ENCODE measurements at places on chromosomes 3 and 15.

- no peak for DNase-seq
Measured at GRCh38 chr3:49500205-49500731, 30.2 kb downstream of the DAG1 start.

- no peak for DNase-seq
Measured at GRCh38 chr3:23735062-23735461, 70.7 kb upstream of the UBE2E1 start.

DNA sequence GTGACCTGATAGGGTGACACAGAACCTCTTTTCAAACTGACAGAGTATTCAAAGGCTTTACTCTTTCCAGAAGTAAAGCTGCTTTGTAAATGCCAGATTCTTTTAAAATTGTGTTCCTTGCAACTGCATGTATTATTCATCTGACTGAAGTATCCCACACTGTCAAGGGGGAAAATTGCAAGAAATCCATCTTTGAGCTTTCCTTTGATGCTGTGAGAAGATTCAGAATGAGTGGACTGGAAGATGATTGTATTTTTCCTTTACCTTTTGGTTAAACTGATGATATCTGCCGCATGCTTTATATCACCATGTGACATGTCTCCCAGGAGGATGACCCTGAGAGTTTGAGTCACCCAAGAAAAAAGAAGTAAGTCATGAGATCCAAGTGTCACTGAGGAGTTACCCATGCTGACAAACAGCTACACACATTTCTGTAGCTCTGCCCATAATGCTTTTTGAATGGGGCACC, 250.8 kb upstream of the CBLB start:
- DNase-seq = no peak

GRCh38 chr3:8608791-8609467, 35.7 kb downstream of the SSUH2 start:
- DNase-seq = no peak

GRCh38 chr3:195270079-195270816, 711 bp downstream of the XXYLT1 start:
- peak; percentile 12 for DNase-seq

DNA sequence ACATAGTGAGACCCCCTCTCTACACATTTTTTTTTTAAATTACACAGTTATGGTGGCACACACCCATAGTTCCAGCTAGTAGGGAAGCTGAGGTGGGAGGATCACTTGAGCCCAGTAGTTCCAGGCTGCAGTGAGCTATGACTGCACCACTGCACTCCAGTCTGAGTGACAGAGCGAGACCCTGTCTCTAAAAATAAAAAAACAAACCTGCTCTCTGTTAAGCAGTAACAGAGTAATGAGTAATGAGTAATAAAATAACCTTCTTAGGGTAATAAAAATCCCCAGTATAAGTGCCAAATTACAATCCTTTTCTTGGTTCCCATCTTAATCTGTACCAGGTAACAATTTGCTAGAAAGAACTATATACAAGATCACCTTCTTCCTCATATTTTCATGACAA, 65.9 kb upstream of the PLXND1 start:
- no peak for DNase-seq

DNA sequence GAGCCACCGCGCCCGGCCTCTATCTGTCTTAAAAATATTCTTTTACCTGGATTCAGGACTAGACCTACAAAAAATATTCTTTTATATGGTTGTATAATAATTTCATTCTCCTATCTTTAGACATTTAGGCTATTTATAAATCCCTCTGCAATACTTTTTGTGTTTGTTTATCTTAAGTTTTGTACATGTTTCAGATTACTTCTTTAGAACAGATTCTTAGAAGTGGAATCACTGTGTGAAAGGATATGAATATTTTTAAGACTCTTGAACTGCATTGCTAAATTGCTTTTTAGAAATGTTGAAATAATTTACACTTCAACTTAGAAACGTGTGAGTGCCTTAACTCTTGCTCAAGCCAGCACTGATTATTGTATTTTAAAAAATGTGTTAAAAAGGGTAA, 131.3 kb upstream of the PTX3 start:
- DNase-seq = no peak

DNA sequence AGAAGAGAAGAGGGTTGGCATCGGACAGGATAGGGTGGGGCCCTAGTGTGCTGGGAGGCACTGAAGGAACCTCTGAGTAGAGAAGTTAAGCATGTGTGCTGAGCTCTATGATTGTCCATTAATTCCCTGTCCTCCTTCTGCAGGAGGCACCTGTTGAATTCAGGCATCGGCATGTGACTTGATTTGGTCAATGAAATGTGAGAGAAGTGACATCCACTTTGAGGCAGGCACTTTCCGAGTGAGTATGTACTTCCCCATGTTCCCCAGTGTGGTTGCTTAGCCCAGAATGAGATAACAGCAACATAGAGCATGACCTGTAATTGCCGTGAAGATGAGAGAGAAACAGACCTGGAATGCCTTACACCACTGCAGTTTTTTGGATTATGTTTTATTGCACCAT, 224.8 kb downstream of the RPLP1 start:
- DNase-seq = no peak

- no peak for DNase-seq
Measured at GRCh38 chr3:52299879-52300611, 12.4 kb downstream of the GLYCTK start.

GRCh38 chr15:70504299-70504951, 258.9 kb downstream of the UACA start:
- DNase-seq = no peak

DNA sequence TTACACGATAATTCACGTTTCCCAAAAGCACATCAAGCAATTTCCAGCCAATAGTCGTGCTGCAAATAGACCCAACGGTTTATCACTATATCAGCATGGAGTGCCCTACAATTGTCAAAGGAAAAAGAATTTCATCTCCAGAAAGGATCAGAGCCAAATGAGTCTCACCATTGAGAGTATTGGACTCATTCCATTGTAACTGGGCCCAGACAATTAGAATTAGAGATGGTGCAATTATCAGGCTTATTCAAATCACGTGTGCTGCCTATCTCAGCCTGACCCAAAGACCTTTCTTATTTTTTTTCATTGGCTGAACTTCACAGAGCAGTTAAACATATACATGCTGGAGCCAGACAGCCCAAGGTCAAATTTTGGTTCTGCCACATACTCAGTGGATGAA, 87.0 kb upstream of the LRTM1 start:
- no peak for DNase-seq

DNA sequence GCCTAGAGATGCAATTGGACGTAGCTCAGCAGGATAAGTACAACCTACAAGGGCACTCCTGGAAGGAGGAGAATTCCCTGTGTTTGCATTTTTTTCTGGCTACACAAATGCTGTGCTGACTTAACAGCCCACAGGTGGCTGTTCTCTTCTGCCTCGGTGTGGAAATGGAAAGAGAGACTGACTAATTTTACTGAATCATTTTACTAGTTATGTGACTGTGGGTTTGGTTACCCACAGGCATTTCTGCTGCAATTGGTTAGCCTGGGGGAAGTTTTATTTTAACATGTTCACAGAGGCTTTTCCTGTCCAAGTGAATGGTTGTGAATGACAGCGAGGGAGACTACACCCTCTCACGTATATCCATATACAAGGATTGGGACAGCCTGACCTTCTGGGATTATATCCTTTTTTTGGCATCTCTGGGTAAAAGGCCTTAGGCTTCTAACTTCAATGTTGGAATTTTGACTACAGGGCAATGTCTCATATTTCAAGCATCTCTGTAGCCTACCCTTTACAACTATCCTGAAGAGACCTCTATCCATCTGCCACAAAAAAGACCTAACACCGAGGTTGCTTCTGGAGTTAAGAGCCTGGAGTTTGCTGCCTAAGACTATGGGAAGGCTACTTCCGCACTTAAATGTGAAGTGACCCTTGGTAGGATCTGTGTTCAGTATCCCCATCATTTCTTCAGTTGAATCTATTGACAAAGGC, 67.2 kb upstream of the TP63 start:
- DNase-seq = no peak

- no peak for DNase-seq
Measured at GRCh38 chr3:195219351-195220230, 51.4 kb downstream of the XXYLT1 start.

DNA sequence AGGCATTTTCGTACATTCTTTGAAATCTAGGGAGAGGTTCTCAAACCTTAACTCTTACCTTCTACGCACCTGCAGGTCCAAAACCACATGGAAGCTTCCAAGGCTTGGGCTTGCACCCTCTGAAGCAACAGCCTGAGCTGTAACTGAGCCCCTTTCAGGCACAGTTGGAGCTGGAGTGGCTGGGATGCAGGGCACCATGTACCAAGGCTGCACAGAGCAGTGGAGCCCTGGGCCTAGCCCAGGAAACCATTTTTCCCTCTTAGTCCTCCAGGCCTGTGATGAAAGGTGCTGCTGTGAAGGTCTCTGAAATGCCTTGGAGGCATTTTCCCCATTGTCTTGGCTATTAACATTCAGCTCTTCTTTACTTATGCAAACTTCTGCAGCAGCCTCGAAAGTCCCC, 66.9 kb upstream of the ZBED2 start:
- DNase-seq = no peak

DNA sequence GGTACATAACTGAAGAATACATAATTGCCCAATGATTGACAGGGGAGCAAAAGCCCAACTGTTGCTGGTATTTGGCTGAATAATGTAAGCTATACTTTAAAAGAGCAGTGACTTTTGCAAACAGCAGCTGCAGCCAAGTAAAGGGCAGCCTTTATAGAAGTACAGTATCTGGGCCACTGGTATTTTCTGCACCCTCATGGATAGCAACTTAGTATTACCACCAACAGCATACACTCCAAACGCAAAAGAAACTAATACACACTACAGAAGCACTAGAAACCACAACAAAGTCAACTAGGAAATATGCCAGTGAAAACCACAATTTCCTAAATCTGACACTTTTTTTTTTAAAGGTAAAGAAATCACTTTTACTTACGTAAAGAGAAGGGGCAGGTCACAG, 206.1 kb downstream of the TIGIT start:
- peak; percentile 17 for DNase-seq

GRCh38 chr3:64903006-64903405, 215.2 kb upstream of the ADAMTS9 start:
- no peak for DNase-seq

DNA sequence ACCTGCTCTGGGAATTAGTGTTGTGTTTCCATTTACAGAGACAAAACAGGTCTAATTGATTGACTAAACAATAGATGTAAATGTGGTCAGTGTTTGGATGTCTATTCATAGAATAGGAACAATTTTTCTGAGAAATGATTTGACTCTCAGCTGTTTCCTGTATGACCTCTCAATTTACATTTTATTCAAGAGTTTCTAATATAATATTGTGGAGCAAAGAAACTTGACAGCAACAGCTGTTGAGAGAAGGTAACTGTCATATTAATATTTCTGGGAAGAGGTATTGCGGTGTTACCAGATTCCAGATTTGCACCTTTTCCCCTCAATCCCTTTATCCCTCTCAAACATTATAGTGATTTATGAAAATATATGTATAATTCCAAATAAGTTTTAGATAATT, 3.7 kb upstream of the NR1I2 start:
- no peak for DNase-seq

DNA sequence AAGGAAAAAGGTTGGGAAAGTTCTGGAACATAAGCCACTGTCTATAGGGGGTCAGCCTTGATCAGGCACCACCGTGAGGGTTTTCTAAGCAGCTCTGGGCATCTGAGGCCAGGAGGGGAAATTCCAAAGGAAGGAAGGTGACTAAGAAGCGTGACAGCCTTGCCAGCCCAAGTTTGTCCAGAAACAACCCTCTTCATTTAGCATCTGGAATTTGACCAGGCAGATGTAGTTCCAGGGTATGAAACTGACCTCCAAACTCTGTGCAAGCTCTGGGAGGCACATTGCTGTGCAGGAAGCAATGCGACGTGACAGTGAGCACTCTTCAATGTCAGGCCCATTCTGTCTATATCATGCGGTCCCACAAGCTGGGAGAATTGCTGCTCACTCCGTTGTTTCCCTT, 85.4 kb upstream of the TPM1 start:
- DNase-seq = no peak

DNA sequence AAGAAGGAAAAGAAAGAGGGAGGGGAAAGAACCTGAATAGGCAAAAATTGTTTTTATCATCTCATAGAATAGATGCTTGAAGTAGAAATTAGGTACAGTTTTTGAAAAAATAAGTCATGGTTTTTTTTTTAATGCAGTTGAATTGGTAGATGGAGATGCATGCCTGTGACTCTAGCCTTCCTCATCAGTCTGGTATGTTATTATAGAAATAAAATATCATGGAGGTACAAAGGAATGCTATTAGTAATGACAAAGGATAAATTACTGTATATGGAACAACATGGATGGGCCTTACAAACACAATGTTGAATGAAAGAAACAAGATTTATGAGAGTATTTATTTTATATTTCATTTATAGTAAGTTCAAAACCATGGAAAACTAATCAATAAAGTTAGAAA, 162.4 kb upstream of the GALNT15 start:
- DNase-seq = no peak

- DNase-seq = no peak
Measured at GRCh38 chr3:139353920-139354556, 10.2 kb downstream of the MRPS22 start.

GRCh38 chr3:40169983-40170382, 139.5 kb upstream of the EIF1B start:
- no peak for DNase-seq

DNA sequence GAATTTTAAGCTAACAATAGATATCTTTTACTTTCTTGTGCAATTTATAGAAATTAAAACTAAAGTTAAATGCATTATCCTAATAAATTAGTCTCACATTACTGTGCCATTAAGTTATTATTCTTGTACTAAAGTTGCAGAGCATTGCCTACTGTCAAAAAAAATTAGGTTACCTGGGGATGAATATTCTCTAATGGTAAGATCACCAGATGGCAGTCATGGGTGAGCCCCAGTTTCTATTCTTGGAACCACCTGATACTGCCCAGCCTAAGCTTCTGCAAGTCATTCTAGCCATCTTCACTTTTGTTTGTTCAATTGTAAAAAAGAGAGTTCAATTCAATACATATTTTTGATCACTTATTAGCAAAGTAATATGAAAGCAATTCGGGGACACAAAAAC, 213.2 kb downstream of the CADM2 start:
- no peak for DNase-seq

DNA sequence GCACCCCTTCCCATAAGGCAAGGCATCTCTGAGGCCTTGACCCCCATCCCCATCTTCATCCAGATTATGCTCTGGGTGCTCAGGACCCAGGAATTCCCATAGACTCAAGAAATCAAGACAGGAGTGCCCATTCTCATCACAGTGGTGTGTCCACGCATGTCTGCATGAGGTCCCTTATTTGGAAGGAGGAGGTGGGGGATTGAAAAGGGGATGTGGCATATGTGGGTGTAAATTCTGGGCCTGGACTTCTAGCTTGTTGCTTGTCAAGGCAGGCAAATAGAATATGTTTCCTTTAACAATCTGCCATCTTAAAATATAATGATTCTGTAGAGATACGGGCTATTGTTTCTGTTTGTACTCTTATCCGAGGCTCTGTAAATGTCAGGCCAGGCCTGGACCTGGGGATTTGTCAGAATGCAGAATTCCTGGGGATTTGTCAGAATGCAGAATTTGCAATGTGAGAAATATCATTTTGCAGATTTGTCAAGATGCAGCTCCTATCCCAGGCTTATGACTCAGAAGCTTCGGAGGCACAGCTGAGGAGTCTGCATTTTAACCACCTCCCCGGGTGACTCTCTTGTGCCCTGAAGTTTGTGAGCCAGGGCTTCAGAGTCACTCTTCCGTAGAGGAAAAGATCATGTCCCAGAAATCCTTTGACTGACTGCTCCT, 157.8 kb downstream of the SV2B start:
- no peak for DNase-seq

GRCh38 chr3:106299300-106300098, 430.7 kb upstream of the CBLB start:
- DNase-seq = peak; percentile 21
